ENCODE measurements at places on chromosomes 16 and 17.

DNA sequence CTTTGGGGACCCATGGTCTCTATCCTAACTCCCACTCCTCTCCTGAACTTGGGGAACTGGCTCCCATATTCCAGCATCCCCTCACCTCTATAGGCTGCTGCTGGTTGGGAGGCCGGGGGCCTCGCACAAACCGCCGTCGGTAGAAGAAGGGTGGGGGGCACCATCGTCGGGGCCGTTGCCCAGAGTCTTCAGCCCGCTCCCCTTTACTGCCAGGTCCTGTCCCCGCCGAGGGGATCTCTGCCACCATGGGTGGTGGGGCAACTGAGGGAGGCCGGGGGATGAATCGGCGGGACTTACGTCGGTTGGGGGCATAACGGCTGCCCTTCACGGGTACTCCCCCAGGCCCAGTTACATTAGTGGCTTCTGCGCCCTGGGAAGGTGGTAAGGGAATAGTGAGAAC lies 4.3 kb downstream of the YBX2 start:
- no peak for DNase-seq

- no peak for DNase-seq
Measured at GRCh38 chr16:61371881-61372280, 664.4 kb downstream of the CDH8 start.

- DNase-seq = no peak
Measured at GRCh38 chr17:50033316-50033715, 22.6 kb upstream of the ITGA3 start.

- DNase-seq = peak; percentile 27
Measured at GRCh38 chr16:46996391-46996790, 22.9 kb upstream of the DNAJA2 start.

- no peak for DNase-seq
Measured at GRCh38 chr17:18076936-18077335, 10.8 kb upstream of the DRG2 start.

DNA sequence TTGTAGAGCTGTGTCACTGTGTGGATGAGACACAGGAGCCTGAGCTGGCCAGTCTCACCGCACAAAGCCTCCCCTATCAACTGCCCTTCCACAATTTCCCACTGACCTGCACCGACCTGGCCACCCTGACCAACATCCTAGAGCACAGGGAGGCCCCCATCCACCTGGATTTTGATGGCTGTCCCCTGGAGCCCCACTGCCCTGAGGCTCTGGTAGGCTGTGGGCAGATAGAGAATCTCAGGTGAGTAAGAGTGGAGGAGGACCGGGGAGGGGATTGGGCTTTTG lies 37.4 kb downstream of the NLRC5 start:
- no peak for DNase-seq

GRCh38 chr17:80792373-80792781 lies 199.3 kb upstream of the CHMP6 start:
- DNase-seq = no peak

GRCh38 chr16:85847681-85848601 lies 48.4 kb downstream of the COX4I1 start:
- no peak for DNase-seq

DNA sequence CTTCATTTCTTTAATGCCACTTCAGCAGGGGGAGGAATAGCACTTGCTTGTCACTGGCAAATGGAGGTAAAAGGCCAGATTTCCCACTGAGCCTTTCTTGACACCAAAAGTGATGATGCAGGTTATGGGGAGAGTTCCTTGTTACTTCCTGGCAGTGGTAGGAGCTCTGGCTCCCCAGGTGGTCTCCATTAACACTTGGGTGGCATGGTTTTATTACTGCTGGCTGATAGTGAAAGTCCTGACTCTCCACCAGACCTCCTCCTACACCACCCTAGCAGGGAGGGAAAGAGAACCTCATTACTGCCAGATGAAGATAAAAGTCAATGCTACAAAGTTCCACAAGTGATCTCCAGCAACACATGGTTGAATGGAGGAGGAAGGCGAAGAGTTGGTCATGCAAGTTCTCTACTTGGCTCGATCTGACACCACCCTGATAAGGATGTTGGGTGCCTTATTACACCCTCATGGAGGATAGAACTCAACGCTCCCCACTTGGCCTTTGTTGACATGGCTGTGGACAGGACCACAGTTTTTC lies 152.7 kb upstream of the GNAO1 start:
- no peak for DNase-seq

Data from activated CD8-positive, alpha-beta T cell treated with anti-CD3 and anti-CD28 coated beads, Interleukin-2, amount 10 ng/mL, durations not matched to agents 7 days and 5 days (primary cell).